ENCODE measurements at places on chromosomes 1 and 21.

GRCh38 chr1:172698224-172698623 is 39.3 kb downstream of the FASLG start:
- DNase-seq = peak; percentile 32

- DNase-seq = no peak
Measured at GRCh38 chr1:23609971-23610370, 50.7 kb upstream of the ID3 start.

DNA sequence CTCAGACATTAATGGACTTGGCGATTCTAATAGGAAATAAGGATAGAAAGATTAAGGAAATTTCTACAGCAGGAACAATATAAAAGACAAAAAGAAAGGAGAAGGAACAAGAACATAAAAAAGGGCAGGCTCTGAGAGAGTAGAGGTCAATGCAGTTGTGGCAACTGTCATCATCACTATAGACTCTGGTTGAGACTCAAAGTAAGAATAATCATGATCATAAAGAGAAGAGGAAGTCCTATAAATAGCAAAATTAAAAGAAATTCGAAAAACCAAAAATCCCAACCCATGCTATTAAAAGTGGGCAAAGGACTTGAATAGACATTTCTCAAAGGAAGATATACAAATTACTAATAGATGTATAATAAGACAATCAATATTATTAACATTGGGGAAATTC is 14.4 kb upstream of the XCL1 start:
- no peak for DNase-seq

DNA sequence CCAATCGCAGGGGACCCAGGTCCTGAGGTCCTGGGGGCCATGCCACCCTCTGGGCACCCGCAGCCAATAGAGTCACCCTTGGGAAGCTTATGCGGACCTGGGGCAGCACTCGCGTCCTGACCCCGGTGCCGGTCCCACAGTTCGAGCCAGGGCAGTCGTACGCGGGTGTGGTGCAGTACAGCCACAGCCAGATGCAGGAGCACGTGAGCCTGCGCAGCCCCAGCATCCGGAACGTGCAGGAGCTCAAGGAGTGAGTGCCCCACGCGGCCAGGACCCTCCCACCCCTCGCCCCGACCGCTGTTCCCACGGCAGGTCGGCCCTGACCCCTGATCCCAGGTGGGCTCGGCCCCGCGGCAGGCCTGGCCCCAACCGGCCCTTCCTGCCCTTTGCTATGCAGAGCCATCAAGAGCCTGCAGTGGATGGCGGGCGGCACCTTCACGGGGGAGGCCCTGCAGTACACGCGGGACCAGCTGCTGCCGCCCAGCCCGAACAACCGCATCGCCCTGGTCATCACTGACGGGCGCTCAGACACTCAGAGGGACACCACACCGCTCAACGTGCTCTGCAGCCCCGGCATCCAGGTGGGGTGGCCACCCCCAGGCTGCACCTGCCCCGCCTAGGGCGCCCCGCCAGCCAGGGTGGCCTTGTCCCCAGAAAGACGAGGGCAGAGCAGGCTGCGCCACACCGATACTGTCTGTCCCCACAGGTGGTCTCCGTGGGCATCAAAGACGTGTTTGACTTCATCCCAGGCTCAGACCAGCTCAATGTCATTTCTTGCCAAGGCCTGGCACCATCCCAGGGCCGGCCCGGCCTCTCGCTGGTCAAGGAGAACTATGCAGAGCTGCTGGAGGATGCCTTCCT is 20.5 kb downstream of the COL6A1 start:
- no peak for DNase-seq

GRCh38 chr1:200233393-200233792 is 176.4 kb downstream of the ZNF281 start:
- DNase-seq = no peak

DNA sequence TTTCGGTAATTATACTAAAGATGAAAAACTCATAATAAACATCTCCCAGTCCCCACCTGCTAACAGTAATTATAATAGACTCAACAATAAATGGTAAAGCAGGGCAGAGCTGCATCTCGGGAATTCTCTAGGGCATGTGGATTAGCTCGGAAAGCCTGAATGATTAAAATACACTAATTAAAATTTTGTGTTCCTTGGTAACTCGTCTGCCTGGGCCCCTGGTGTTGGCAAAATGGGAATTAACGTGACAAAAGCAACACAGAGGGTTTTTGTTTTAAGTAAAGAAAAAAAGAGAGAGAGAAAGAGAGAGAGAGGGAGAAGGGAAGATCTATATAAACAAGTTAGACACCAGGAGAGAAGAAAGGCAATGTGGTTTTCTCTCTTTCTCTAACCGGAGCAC is 62.1 kb downstream of the CASZ1 start:
- DNase-seq = no peak

DNA sequence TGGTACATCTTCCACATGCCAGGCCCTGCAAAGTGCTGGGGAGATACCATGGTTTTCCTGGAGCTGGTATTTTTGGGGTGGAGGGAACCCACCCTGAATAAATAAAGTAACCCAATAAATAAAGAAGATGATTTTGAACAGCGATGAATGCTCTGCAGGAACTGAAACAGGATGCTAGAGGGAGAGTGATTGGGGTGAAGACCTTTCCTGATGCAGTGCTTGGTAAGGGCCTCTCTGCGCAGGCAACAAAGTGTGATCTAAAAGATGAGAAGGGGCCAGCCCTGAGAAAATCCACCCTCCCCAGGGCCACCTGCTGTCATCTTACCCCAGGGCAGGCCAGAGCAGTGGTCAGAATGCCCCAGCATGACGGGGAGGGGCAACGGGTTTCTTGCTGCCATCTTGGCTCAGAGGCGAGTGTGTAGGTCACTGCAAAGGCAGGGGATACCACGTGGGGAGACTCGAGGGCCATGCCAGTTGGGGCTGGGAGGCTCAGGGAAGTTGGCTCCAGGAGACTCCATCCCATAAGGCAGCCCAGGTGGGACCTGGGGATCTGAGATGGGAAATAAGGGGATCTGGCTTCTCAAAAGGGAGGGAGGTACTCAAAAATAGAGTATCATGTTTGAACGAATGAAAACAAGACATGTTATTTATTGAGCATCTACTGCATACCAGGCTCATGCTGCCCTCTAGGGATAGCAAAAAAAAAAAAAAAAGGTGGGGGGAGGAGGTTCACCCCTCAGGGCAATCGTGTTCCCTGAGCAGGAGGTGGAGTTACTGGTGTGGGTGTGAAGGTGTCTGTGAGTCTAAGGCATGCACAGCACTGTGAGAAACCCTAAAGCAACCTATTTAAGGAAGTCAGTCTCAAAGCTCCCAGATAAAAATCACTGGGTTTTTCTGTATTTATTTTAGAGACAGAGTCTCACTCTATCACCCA is 2.8 kb downstream of the SRARP start:
- DNase-seq = peak; percentile 40

DNA sequence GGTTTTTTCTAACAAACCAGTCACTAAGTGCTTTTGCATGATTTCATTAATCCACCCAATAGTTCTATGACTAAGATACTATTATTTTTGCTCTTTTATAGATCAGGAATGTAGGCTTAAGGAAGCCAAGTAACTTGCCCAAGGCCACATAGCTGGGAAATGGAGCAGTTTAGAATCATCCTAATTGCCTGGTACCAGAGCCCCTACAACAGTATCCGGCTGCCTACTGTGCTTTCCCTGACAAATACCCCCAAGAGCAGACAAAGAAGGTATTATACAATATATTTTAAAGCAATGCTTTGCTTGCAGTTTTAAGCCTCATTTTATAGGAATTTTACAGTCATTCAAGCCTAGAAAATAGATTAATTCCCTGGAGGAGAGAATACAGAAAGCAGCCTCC is 45.5 kb upstream of the RASAL2 start:
- no peak for DNase-seq

DNA sequence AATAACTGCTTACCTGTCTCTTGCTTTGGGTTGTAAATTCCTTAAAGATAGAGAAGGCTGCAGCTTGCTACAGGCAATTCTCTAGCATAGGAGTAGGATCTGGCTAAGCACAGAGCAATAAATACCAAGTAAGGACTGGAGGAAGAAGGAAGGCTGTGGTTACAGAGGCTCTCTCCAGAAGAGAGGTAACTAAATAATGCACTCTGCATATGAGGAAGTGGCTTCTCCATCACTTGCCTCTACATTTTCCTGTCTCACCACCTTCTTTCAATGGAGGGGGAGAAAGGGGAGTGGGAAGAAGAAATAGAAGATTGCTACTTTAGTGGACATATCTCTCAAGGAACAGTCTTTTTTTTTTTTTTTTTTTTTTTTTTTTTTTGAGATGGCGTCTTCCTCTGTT is 60.9 kb upstream of the LAX1 start:
- DNase-seq = no peak

All from GM06990 (cell line).